ENCODE measurements at places on chromosomes 12 and 14.

GRCh38 chr12:11581179-11581755, 68.2 kb upstream of the ETV6 start:
- peak; percentile 52 for DNase-seq

- DNase-seq: no peak
Measured at GRCh38 chr14:33647385-33647786, 303.5 kb downstream of the EGLN3 start.

DNA sequence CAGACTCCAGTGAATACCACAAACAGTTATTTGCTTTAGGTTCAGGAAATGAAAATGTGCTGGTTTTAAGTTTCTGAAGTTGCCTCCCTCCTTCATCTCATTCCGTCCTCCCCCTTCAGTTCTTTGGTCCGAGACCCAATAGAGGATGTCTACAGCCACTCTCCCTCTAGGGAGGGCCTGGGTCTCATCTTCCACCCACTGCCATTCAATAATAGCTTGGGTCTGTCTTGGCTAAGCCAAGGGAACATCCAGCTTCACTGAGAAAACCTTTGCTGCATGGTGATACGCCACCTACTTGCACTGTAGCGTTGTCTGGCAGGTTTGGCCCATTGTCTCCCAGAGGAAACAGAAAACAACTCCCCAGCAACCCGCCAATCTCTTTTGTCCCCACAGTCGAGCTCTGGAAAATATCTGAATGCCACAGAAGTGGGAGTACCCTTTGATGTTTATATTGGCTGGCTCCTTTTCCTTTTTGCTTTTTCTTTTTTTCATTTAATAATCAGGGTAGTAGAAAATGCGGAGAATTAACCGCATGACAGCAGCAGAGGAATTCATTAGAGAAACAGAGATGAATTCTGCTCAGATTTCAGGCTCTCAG, 380.1 kb downstream of the RAD51B start:
- no peak for DNase-seq

GRCh38 chr14:39974036-39974435, 541.8 kb upstream of the FBXO33 start:
- no peak for DNase-seq

GRCh38 chr12:124684971-124685688, 117.7 kb upstream of the NCOR2 start:
- DNase-seq: no peak
